ENCODE measurements at places on chromosomes 13 and 19. TPM values are rescaled to one million over a fixed set of nuclear protein-coding genes. Genes with fewer than 3 reads are reported as not detected.

DNA sequence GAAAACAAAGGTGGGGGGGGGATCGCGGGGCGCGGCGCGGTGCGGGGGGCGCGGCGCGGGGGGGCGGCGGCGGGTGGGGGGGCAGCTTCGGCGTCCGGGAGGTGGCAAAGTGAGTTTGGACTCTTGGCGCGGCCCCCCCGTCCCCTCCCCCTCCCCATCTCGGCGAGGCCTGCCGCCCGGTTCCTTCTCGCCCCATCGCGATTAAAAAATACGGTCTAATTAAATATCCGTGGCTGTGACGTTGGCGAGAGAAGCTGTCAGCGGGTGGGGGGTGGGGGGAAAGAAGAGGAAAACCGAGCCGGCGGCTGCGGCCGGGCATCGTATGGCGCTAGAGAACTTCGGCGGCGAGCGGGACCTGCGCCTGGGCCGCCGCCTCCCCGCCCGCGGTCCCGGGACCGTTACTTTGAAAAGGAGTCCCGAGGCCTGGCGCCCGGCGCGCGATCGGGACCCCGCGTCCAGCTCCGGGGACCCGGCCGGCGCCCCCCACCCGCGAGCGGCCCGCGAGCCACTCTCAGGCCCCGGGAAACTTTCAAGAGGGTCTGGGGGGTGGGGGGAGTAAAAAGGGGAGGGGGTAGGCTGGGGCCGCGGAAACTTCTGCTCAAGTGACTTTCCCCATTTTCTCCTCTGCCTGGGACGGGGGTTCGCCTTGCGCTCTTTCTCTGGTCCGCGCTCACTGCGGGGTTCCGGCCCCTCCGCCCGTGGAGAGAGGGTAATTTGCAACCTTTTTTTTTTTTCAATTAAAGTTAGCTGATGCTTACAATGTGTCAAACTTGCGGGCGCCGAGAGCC is 146.3 kb upstream of the ZNF536 start:
- DNase-seq = no peak

- no peak for DNase-seq
These were observed 147.1 kb downstream of the URI1 start for GRCh38 chr19:30089086-30089665.

- DNase-seq = no peak
These were observed 786 bp upstream of the LILRA2 start for GRCh38 chr19:54572696-54573311.

- no peak for DNase-seq
These were observed 221.2 kb downstream of the DCLK1 start for GRCh38 chr13:35909837-35910540.

DNA sequence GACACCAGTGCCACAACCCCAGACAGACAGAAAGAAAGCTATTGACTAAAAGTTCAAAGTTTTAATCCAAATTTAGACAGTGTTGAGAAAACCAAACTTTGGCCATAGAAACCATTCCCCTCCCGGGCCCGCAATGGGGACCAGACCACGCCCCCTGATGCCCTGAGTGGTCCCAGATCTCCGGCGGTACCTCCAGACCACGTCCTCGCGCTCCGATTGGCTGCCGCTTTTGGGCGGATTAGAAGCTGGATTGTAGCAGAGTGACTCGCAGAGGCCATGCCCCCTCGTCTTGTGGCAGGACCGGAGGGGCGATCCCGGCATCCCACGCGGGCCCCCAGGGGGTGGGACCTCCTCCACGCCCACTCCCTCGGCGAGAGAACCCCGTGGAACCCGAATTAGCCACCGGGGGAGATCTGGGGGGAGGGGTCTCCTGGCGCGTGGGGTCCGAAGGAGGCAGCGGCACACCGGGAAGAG is 797 bp upstream of the HSD17B14 start:
- peak; percentile 40 for DNase-seq

GRCh38 chr13:76968041-76968440 is 19.7 kb downstream of the ACOD1 start:
- no peak for DNase-seq

The BEST2 gene
- total RNA-seq = not detected

The CD37 gene
- not detected for total RNA-seq

The EDNRB gene
- 0.35 TPM for total RNA-seq

- peak; percentile 87 for DNase-seq
These were observed 7.6 kb upstream of the KANK2 start for GRCh38 chr19:11204943-11205349.

The OVOL3 gene
- total RNA-seq = not detected

The JUND gene
- 234 TPM for total RNA-seq

The OR4F17 gene
- total RNA-seq = not detected

- peak; percentile 14 for DNase-seq
These were observed 1.1 kb downstream of the TNNI3 start for GRCh38 chr19:55156202-55157063.

DNA sequence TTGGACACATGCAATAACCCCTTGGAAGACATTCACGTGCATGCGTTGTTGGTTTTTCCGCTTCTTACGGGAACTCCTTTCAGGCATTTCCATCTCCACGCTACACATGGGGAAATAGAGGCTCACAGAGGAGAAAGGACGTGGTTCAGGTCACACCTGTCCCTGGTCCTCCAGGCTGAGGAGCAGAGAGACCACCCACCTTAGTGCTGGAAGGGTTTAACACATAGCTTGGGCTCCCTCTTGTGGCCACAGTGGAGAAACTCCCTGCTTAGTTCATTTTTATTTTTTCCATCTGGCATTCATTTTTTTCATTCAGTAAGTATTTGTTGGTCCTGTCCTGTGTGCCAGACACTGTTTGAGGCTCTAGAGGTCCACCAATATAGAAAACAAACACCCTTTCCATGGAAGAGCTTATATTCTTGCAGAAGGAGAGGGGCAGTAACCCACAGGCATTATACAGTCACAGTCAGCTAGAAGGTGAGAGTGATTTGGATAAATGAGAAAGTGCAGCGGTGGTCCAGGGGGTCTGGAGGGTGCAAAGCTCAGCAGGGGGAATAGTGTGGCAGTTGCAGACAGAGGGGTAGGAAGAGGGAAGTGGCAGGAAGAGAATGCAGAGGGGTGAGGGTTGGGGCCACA is 24.2 kb upstream of the TTYH1 start:
- peak; percentile 58 for DNase-seq

DNA sequence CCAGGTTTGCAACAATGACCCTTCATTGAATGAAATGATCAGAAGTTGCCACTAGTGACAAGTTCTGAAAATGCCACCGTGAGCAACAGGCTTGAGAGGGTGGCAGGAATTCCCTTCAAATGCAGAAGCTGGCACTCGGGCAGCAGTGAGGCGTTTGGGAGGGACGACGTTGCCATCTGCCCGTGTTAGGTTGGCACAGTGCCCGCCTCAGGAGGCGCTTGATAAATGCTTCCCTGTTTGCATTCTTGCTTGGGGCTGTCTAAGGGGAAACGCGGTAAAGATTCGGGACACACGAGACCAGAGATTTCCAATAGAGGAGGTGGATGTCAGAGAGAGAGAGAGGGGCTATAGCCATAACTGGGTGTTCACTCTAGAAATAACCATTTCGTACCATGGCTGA is 101.9 kb downstream of the TEX29 start:
- DNase-seq = no peak

DNA sequence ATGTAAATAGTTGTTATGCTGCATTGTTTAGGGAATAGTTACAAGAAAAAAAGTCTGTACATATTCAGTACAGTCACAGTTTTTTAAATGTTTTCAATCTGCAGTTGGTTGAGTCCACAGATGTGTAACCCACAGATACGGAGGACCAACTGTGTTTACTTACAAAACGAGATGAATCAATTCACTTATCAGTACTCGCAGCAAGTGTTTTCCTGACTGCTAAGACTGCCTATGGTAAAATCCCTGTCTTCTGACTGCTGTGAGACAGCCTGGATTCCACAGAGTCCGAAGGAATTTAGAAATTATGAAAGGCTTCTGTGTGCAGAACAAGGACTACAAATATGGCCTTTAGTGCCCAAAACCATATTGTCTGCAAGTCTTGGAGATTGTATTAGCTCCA is 45.7 kb upstream of the C1QTNF9 start:
- DNase-seq = peak; percentile 11

- no peak for DNase-seq
These were observed 7.8 kb downstream of the C19orf38 start for GRCh38 chr19:10855879-10856522.

The GPR18 gene
- not detected for total RNA-seq
